ENCODE measurements at places on chromosomes 12 and 14.

DNA sequence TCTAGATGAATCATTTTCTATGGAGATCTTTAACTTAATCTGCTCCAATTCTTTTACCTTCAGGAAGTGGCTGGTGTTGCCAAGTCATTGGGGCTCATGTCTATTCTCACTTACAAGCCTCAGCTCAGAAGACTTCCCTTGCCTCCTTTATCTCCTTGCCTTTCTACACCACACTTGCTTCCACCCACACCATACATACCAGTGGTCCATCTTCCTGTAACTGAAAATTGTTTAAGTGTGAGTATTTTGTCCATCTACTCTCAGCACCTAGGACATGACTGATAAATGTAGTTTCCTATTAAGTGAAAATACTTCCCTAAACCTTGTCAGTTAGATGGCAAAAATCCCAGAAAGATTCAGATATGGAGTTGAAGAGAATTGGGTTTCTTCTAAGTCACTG lies 199.7 kb upstream of the CPNE8 start:
- H3K4me1 ChIP-seq = 0 out of 2 replicates have a peak, but pooled peaks cover 4% of the 10 kb centered on the region
- DNase-seq = no peak
- H3K4me3 ChIP-seq = no peak overlapping the region
- H3K27ac ChIP-seq = no peak overlapping the region

GRCh38 chr14:74832849-74833248 lies 43.1 kb downstream of the PROX2 start:
- H3K36me3 ChIP-seq = peaks cover 76% of the 10 kb centered on the region
- no peak overlapping the region for H3K27ac ChIP-seq
- H3K4me3 ChIP-seq = no peak overlapping the region
- H3K4me1 ChIP-seq = no peaks in the 10 kb centered on the region
- no peaks in the 10 kb centered on the region for H3K27me3 ChIP-seq
- DNase-seq = no peak

GRCh38 chr14:56004786-56005185 lies 113.4 kb upstream of the PELI2 start:
- H3K4me3 ChIP-seq = no peak overlapping the region
- H3K4me1 ChIP-seq = no peaks in the 10 kb centered on the region
- H3K27me3 ChIP-seq = no peaks in the 10 kb centered on the region
- no peaks in the 10 kb centered on the region for H3K36me3 ChIP-seq
- no peak overlapping the region for H3K27ac ChIP-seq
- DNase-seq = no peak

- H3K4me1 ChIP-seq = no peaks in the 10 kb centered on the region
- H3K36me3 ChIP-seq = no peaks in the 10 kb centered on the region
- H3K4me3 ChIP-seq = no peak overlapping the region
These were observed 103.5 kb downstream of the METTL25 start for GRCh38 chr12:82461836-82462235.

GRCh38 chr12:108043750-108044533 lies 85.1 kb upstream of the WSCD2 start:
- no peak for DNase-seq
- no peaks in the 10 kb centered on the region for H3K4me1 ChIP-seq
- H3K36me3 ChIP-seq = no peaks in the 10 kb centered on the region
- H3K27ac ChIP-seq = no peak overlapping the region
- H3K27me3 ChIP-seq = peaks cover 33% of the 10 kb centered on the region
- H3K4me3 ChIP-seq = no peak overlapping the region

DNA sequence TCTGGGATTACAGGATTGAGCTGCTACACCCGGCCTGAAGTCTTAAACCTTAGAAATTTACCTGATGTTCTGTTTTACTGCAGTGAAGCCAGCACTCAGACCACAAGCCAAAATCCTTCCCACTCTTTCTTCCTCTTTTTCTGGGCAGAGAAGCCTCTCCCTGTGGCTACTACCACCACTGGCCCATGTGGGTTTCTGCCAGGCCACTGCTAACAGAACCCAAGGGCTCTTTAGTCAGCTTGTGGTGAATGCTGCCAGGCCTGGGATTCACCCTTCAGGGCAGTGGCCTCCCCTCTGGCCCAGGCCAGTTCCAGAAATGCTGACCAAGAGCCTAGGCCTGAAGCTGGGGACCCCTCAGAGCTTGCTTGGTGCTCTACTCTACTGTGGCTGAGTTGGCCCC lies 35.3 kb downstream of the GAS2L3 start:
- no peak overlapping the region for H3K4me3 ChIP-seq
- no peak overlapping the region for H3K27ac ChIP-seq
- DNase-seq = no peak
- 0 out of 2 replicates have a peak, but pooled peaks cover 2% of the 10 kb centered on the region for H3K36me3 ChIP-seq

DNA sequence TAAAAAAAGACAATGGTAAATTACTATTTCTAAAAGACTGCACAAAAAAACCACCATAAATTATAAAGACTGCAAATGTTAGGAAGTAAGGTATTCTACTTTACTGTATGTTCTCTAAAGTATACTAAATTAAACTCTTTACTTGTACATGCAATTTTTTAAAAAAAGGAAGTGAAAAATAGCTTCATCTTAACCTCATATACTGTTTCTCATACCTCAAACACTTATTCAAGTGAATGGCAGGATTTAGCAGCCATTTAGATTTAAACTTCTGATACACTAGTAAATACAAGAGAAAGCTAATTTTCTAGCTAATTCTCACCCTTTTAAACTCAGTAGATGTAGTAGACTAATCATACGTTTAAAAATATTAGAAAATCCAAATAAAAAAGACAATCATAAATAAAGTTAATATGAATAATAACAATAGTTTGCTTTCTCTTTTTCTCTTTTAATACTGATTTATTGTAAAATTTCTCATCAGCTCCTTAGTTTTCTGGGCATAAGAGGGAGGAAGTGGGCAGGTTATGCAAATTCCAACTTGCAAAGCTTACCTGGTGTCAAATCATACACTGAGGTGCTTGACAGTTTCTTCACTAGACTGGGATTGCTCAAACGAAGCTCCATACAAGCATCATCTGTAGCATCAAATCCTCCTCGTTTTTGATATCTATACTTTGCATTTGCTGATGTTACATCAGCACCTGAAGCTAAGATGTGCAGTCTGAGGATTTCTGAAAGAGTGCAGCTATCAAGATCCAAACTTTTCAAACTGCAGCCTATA lies 71.0 kb upstream of the CFL2 start:
- no peak overlapping the region for H3K4me3 ChIP-seq
- no peak overlapping the region for H3K27ac ChIP-seq
- no peak for DNase-seq

- H3K27ac ChIP-seq = no peak overlapping the region
- no peak for DNase-seq
- no peaks in the 10 kb centered on the region for H3K27me3 ChIP-seq
- no peaks in the 10 kb centered on the region for H3K4me1 ChIP-seq
- peaks cover 12% of the 10 kb centered on the region for H3K36me3 ChIP-seq
These were observed 133.2 kb downstream of the PRKCH start for GRCh38 chr14:61454545-61454944.

DNA sequence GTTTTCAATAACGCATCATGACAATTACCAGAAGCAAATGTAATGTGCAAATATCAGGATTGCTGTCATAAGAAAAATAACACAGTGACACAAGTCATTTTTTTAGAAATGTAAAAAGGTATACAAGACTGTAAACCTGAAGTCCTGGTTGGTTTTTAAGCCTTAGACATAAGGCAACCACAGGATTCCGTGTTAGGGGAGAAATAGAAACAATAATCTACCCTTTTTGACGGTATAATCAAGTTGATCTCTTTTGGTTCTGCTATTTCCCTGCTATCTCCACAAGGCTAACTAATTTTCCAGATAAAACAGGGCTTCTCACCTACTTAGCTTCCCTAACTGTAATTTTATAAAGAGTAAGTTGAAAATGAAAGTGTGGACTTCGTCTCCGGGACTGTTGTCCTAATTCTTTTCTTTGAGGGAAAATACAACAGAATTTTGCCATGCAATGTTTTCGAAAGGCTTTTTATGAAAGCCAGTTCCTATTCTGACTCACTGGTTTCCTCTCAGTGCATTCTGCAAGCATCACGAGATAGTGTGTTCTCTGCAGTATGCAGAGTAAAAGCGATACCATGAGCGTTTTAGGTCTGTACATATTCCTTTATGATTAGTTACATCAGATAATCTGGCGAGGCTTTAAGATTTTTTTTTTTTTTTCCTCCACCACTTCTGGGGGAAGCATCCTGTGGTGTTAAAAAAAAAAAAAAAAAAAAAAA lies 10.6 kb downstream of the MYO1H start:
- H3K4me1 ChIP-seq = no peaks in the 10 kb centered on the region
- H3K4me3 ChIP-seq = no peak overlapping the region
- no peak overlapping the region for H3K27ac ChIP-seq
- DNase-seq = no peak

GRCh38 chr12:32559434-32559833 lies 119.7 kb upstream of the DNM1L start:
- no peaks in the 10 kb centered on the region for H3K4me1 ChIP-seq

DNA sequence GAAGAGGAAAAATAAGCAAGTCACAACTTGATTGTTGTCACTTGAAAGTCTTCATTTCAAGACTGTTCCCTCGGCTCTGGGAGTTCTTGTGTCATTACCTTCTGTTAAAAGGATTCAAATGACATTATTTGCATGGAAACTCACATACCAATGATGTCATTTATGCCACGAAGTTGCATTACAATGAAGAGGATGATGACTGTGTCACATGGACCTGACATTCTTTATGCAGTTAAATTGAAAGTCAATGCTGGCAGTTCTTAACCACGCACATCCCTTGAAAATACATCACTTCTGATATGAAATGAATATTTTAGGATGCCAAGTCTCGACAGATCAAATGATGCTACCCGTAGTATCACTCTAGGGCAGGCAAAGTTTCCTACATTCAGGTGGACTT lies 1069.5 kb downstream of the VRK1 start:
- no peaks in the 10 kb centered on the region for H3K4me1 ChIP-seq
- H3K27me3 ChIP-seq = no peaks in the 10 kb centered on the region
- no peak overlapping the region for H3K4me3 ChIP-seq
- H3K36me3 ChIP-seq = no peaks in the 10 kb centered on the region

GRCh38 chr12:52666471-52666870 lies 13.7 kb downstream of the KRT1 start:
- no peaks in the 10 kb centered on the region for H3K27me3 ChIP-seq
- peaks cover 13% of the 10 kb centered on the region for H3K4me1 ChIP-seq
- DNase-seq = no peak
- H3K36me3 ChIP-seq = no peaks in the 10 kb centered on the region
- H3K27ac ChIP-seq = no peak overlapping the region
- H3K4me3 ChIP-seq = no peak overlapping the region

DNA sequence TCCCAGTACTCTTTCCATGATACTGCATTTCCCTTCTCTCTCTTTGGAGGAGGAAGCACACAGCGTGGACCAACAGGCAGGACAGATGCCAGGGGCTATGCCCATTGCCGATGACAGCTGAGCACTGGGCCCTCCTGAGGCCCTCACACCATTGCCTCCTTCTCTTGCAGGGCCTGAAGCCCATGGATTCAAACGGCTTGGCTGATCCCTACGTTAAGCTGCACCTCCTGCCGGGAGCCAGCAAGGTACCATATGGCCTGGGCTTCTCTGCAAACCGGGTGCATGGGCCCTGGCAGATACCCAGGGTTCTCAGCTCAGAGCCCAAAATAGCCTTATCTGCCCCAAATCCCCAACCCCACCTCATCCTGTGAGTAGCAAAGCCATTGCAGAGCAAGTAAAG lies 25.2 kb upstream of the OAS1 start:
- DNase-seq = no peak
- peaks cover 92% of the 10 kb centered on the region for H3K27me3 ChIP-seq
- no peaks in the 10 kb centered on the region for H3K36me3 ChIP-seq
- no peak overlapping the region for H3K27ac ChIP-seq
- no peaks in the 10 kb centered on the region for H3K4me1 ChIP-seq

- peaks cover 10% of the 10 kb centered on the region for H3K4me1 ChIP-seq
- no peak overlapping the region for H3K27ac ChIP-seq
- H3K4me3 ChIP-seq = no peak overlapping the region
- no peaks in the 10 kb centered on the region for H3K27me3 ChIP-seq
- H3K36me3 ChIP-seq = no peaks in the 10 kb centered on the region
- no peak for DNase-seq
These were observed 119.4 kb upstream of the PLEKHA5 start for GRCh38 chr12:19010087-19010486.

DNA sequence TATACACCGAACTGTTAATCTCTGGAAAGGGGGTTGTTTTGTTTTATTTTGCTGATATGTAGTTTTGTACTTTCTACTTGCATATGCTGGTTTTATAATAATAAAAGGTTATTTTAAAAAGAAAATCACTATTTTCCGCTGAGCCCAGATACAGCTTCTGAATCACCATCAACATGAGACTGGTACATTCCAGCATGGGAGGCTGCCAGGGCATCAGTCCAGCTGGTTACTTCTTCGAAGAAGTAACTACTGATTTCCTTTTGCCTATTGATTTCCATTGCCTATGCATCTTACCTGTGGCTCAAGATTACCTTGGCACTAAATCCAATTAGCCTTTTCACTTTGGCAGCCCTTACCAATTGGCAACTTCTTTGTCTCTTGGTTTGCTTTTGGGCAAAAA lies 11.7 kb upstream of the OSBPL8 start:
- H3K27ac ChIP-seq = no peak overlapping the region
- no peaks in the 10 kb centered on the region for H3K4me1 ChIP-seq
- H3K4me3 ChIP-seq = no peak overlapping the region
- no peaks in the 10 kb centered on the region for H3K27me3 ChIP-seq

- no peak overlapping the region for H3K4me3 ChIP-seq
- H3K36me3 ChIP-seq = no peaks in the 10 kb centered on the region
- DNase-seq = no peak
- peaks cover 82% of the 10 kb centered on the region for H3K4me1 ChIP-seq
- H3K27me3 ChIP-seq = no peaks in the 10 kb centered on the region
- peak overlapping the region; percentile 90 for H3K27ac ChIP-seq
These were observed 32.6 kb upstream of the PNMA1 start for GRCh38 chr14:73746520-73747378.

GRCh38 chr12:37565112-37565511 lies 751.5 kb upstream of the ALG10B start:
- DNase-seq = no peak
- H3K36me3 ChIP-seq = no peaks in the 10 kb centered on the region
- no peak overlapping the region for H3K27ac ChIP-seq
- H3K4me1 ChIP-seq = no peaks in the 10 kb centered on the region

- peaks cover 22% of the 10 kb centered on the region for H3K36me3 ChIP-seq
- no peak overlapping the region for H3K27ac ChIP-seq
- DNase-seq = no peak
- peaks cover 12% of the 10 kb centered on the region for H3K4me1 ChIP-seq
- no peak overlapping the region for H3K4me3 ChIP-seq
These were observed 30.0 kb downstream of the SENP1 start for GRCh38 chr12:48075832-48076231.

GRCh38 chr12:76421046-76421445 lies 72.8 kb upstream of the BBS10 start:
- no peak overlapping the region for H3K27ac ChIP-seq
- no peaks in the 10 kb centered on the region for H3K4me1 ChIP-seq
- H3K27me3 ChIP-seq = no peaks in the 10 kb centered on the region
- no peak for DNase-seq
- H3K4me3 ChIP-seq = no peak overlapping the region

DNA sequence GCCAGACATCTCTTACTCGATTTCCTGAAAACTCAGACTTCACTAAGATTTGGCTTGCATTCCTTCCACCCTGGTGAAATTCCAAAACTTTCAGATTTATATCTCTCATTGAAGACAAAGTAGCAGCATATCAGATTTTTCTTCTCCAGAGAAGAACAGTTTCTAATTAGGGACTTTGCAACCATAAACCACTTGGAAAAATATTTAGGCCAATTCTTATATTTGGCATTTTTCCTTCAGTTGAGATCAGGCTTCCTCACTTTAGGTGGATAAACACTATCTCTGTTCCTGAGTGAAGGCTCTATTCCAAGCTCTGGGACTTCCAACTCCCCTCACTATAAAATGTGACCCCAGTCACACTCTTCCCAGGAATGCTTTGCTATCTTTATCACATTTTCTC lies 1434.3 kb upstream of the FLRT2 start:
- no peaks in the 10 kb centered on the region for H3K27me3 ChIP-seq
- no peak for DNase-seq
- no peak overlapping the region for H3K27ac ChIP-seq

Measured in PC-9 (cell line).